ENCODE measurements at places on chromosomes 1 and 21. TPM values are rescaled to one million over a fixed set of nuclear protein-coding genes. Genes with fewer than 3 reads are reported as not detected.

The TMPRSS15 gene
- total RNA-seq: not detected

The B3GALT2 gene
- 2.4 TPM for total RNA-seq

The MECR gene
- total RNA-seq: 33.8 TPM

The NPHS2 gene
- not detected for total RNA-seq
